ENCODE measurements at places on chromosomes 1 and 21.

DNA sequence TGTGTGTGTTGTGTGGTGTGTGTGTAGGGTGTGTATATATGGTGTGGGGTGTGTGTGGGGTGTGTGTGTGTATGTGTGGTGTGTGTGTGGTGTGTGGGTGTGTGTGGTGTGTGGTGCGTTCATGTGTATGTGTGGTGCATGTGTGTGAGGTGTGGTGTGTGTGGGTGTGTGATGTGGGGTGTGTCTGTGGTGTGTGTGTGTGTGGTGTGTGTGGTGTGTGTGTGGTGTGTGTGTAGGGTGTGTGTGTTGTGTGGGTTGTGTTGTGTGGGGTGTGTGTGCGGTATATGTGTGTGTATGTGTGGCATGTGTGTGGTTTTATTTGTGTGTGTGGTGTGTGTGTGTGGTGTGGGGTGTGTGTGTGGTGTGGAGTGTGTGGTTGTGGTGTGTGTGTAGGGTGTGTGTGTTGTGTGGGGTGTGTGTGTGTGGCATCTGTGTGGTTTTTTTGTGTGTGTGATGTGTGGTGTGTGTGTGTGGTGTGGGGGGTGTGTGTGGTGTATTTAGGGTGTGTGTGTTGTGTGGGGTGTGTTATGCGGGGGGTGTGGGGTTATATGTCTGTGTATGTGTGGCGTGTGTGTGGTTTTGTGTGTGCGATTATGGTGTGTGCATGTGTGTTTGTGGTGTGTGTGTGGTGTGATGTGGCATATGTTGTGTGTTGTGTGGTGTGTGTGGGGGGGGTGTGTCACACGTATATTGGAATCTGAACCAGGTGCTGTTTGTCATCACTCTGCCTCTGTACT lies 17.1 kb upstream of the ZBTB21 start:
- H3K27me3 ChIP-seq, result no peaks in the 10 kb centered on the region
- H3K4me1 ChIP-seq, result no peaks in the 10 kb centered on the region
- H3K36me3 ChIP-seq, result no peaks in the 10 kb centered on the region
- no peak overlapping the region for H3K4me3 ChIP-seq

GRCh38 chr21:18499761-18500376 lies 96.3 kb upstream of the TMPRSS15 start:
- H3K36me3 ChIP-seq, result no peaks in the 10 kb centered on the region
- no peak overlapping the region for H3K4me3 ChIP-seq
- no peaks in the 10 kb centered on the region for H3K4me1 ChIP-seq
- no peak for DNase-seq

DNA sequence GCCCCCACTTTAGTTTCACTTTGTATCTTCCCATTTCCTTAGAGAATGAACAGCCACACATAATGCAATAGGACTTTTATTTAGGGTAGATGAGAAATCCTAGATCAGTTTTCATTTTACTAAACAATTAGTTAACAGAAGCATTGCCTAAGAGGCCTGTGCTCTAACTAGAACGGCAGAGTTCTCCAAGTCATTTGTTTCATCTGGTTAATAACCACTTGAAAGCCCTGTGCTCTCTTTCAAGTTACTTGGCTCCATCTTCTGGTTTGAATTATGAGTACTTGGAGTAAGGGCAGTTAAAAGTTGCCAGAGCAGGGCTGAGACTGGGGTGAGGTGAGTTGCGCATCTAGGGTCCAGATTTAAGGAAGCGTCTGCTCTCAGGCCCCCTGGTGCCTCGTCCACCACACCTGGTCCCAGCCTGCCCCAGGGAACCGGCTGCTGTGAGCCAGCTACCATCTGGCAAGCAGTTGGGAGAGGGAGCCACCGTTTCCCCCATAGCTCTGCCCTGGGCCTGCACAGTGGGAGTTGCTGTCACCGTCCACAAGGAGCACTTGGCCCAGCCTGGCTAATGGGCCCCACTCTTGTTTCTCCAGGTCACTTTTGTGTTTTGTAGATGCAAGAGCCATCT lies 18.1 kb upstream of the SLC44A3 start:
- H3K4me3 ChIP-seq, result peak overlapping the region; percentile 10
- peak overlapping the region; percentile 90 for H3K27ac ChIP-seq
- H3K4me1 ChIP-seq, result peaks cover 23% of the 10 kb centered on the region
- no peak for DNase-seq
- H3K27me3 ChIP-seq, result no peaks in the 10 kb centered on the region

DNA sequence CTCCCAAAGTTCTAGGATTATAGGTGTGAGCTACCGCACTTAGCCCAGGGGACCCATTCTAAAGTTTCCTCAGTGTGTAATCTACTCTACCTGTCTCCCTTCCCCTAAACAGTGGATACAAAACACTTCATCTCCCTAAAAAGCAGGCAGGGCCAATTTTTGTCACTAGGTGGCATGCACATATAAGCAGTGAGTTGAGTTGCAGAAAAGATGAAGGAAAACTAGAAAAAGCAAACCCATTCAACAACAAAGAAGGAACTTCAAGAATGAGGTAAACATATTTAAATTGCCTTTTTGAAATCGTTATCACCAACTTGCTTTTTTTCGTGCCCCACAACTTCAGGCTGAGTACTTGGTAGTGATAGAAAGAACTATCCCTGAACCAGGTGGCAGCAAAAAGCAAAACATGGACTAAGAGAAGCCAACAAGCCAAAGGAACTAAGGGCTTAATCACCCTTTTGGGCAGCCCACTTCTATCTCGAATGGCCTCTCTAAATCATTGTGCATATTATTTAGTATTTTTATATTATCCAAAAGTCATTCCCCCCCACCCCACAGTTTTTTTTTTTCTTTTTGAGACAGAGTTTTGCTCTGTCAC lies 19.7 kb upstream of the ALDH9A1 start:
- no peaks in the 10 kb centered on the region for H3K4me1 ChIP-seq
- DNase-seq, result no peak
- no peaks in the 10 kb centered on the region for H3K27me3 ChIP-seq

- no peaks in the 10 kb centered on the region for H3K36me3 ChIP-seq
- DNase-seq, result no peak
- H3K27ac ChIP-seq, result no peak overlapping the region
These were observed 21.3 kb downstream of the OVAAL start for GRCh38 chr1:180579961-180580611.

DNA sequence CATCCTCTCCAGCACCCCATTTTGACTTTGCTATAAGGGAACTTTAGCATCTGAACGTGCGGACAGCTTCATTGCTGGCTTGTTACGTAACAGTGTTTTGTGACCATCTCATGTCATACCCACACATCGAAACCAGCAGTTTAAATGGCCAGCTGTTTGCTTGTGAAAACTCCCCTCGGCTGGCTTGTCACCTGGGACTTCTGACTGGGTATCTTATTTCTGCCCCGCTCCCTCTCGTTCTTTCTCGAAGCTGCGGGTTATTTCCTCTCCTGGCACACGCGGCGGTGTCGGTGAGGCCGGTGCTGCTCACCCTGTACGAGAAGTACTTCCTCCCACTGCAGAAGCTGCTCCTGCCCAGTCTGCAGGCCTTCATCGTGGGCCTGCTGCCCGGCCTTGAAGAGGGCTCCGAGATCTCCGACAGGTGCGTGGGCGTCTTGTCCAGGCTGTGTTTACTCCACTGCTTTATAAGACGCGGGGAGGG lies 43.5 kb downstream of the DOP1B start:
- DNase-seq, result no peak
- H3K27ac ChIP-seq, result no peak overlapping the region
- H3K36me3 ChIP-seq, result no peaks in the 10 kb centered on the region
- peaks cover 28% of the 10 kb centered on the region for H3K4me1 ChIP-seq
- H3K4me3 ChIP-seq, result no peak overlapping the region

DNA sequence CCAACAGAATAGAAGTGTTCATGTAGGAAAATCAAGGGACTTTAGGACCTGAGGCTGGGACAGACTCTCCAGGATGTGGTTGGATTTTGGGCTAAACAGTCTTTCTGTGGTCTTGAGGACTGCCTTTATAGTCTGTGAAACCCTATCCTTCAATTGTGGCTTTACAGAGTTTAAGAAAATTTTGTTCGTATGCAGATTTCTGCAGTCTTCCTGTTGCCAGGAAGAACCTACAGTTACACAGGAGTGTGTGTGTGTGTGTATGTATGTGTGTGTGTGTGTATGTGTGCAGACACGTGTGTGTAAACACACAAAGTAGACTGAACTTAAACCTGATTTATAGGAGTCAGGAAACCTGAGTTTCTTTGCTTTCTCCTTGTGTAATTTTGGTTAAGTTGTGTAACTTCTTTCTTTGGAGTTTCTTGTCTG lies 22.8 kb downstream of the NEK7 start:
- H3K27me3 ChIP-seq, result no peaks in the 10 kb centered on the region
- H3K36me3 ChIP-seq, result no peaks in the 10 kb centered on the region
- H3K4me1 ChIP-seq, result peaks cover 6% of the 10 kb centered on the region
- H3K27ac ChIP-seq, result no peak overlapping the region
- no peak overlapping the region for H3K4me3 ChIP-seq

DNA sequence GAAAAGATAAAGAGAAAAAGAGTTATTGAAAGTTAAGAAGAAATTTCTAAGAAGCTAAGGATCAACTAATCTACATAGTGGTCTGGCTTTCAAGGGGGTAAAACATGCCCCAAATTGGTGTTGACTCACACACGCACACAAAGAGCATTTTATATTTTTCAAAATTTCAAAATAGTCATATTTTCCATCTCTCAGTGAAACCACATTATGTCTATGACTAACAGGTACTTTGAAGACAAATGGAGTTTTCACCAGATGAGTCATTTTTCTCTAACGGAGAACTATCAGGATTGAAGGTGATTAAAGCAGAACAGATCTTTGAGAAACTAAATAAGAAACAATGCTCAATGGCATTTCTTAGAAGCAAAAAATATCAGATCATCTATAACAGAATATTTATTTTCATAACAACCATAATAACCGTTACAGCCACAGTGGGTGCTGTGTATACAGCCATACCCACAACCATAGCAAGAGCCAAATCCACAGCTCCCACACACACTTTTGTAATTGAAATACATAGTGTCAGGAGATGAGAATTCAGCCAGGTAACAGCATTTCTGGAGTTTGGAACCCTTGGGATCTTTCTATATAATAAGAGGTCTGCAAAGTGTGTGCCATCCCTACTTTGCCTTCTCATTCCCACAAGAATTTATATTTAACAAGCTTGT lies at the start of gene KRTAP21-3:
KRTAP21-3 (minus strand) TSS at position 539 of the 671 bp plus-strand sequence; CDS start at position 521, 18 bp downstream.
- H3K27me3 ChIP-seq, result no peaks in the 10 kb centered on the region
- H3K27ac ChIP-seq, result peak within 1 kb of the TSS; percentile 84
- no peak within 1 kb of the TSS for H3K4me3 ChIP-seq
- no peaks in the 10 kb centered on the region for H3K36me3 ChIP-seq

- no peaks in the 10 kb centered on the region for H3K4me1 ChIP-seq
- no peaks in the 10 kb centered on the region for H3K36me3 ChIP-seq
- H3K27me3 ChIP-seq, result no peaks in the 10 kb centered on the region
- H3K4me3 ChIP-seq, result no peak overlapping the region
These were observed 43.6 kb upstream of the SLC45A1 start for GRCh38 chr1:8274352-8274751.

DNA sequence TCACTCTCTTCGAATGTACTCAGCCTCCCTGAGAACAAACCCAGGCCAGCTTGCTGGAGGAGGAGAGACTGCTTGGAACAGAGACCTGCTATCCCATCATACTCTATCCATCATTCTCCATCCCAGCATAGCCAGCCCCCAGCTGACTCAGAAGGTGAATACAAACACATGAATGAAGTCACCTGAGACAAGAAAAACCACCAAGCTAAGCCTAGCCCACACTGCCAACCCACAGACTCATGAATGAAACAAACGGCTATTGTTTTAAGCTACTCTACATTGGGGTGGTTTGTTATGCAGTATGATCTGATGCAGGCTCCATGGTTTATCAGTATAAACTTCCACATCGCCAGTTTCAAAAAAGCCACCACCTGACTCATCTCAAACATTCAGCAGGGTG lies 395.6 kb downstream of the SETD4 start:
- H3K27ac ChIP-seq, result no peak overlapping the region
- no peaks in the 10 kb centered on the region for H3K36me3 ChIP-seq
- no peak overlapping the region for H3K4me3 ChIP-seq
- H3K27me3 ChIP-seq, result no peaks in the 10 kb centered on the region
- H3K4me1 ChIP-seq, result no peaks in the 10 kb centered on the region
- no peak for DNase-seq

GRCh38 chr1:54174106-54174505 lies 21.3 kb upstream of the CDCP2 start:
- no peak for DNase-seq
- no peak overlapping the region for H3K4me3 ChIP-seq

DNA sequence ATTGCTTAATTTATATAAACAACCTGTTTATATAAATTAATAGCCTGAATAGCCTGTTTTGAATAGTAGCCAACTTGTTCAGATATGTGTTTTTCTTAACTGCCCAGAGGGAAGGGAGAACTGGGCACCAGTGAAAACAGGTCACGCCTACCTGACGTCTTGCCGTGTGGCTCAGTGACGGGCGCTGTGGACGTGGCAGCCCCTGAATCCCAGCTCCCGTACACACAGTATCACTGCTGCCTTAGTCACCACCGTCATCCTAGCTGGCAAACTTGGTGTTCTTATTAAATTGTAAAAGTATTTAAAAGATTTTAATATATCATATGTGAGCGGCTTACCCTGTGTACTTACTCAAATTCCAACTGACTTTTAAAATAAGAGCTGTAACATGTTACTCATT lies 35.4 kb upstream of the TRAPPC10 start:
- DNase-seq, result no peak
- H3K36me3 ChIP-seq, result peaks cover 22% of the 10 kb centered on the region
- H3K27me3 ChIP-seq, result no peaks in the 10 kb centered on the region
- no peak overlapping the region for H3K4me3 ChIP-seq
- H3K4me1 ChIP-seq, result no peaks in the 10 kb centered on the region

DNA sequence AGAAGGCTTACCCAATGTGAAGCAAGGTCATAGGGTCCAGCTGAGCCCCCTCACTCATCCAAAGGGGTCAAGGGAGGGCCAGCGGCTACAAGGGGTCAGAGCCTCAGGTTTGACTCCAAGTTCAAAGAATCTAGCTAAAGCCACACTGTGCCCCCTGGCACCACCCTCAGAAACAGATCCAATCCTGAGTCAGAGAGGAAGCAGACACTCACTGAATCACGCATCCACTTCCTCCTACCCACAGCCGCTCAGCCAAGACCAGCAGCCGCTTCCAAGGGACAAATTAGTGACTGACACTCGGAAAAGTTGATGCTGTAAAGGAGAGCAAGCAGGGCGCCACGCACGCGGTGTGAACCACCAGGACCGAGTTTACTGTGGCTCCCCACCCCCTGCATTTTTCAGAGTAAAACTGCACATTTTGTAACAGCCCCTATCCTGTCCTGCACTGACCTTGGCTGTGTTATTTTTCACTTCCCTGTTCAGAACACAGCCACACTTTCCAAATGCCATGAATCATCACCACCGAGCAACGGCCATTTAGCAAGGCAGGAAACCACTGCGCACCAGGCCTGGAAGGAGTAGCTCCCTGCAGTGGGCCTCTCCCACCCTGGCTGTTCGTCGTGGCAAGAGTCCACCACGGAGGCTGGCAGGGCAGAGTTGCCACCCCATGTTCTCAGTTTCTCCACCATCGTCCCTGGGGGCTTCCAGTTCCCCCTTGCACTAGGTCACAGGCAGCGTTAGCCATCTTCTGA lies 147.8 kb downstream of the TOMM20 start:
- peaks cover 46% of the 10 kb centered on the region for H3K4me1 ChIP-seq
- no peaks in the 10 kb centered on the region for H3K27me3 ChIP-seq
- H3K27ac ChIP-seq, result peak overlapping the region; percentile 95
- H3K36me3 ChIP-seq, result no peaks in the 10 kb centered on the region
- DNase-seq, result peak; percentile 76

All from RWPE2 (cell line).